ENCODE measurements at places on chromosomes 16 and 17.

DNA sequence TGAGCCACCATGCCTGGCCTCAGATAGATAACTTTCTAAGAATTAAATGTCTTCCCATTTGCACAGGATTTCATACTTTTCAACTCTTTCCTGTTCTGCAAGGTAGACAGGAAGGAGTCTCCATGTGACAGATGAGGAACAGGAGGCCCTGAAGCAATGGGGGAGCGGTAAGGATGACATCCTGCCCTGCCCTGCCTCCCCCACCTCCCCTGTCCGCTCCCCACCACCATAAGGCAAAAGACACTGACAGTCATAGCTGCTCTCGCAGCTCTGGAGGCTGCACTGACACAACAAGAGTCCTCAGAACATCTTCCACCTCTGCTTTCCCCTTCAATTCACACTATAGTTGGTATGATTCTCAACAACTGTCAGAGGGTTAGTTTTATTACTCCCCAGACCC is 9.7 kb downstream of the CENPV start:
- no peak for DNase-seq

- DNase-seq, result no peak
These were observed 1.6 kb upstream of the LDAF1 start for GRCh38 chr16:21156767-21157467.

- DNase-seq, result no peak
These were observed 6.8 kb downstream of the SCARF1 start for GRCh38 chr17:1638624-1639300.

DNA sequence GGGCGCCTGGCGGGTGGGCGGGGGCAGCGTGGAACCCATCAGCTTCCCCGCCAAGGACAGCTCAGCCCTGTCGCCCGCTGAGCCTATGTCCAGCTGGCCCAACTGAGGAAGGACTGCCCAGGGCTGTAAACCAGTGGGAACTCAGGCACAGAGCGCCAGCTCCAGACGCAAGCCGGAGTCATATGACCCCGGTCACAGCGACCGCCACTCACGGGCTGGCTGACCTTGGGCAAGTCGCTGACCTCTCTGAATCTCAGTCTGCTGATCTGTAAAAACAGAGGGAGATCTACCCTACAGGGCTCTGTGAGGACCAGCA is 170.0 kb downstream of the C16orf78 start:
- DNase-seq, result no peak

DNA sequence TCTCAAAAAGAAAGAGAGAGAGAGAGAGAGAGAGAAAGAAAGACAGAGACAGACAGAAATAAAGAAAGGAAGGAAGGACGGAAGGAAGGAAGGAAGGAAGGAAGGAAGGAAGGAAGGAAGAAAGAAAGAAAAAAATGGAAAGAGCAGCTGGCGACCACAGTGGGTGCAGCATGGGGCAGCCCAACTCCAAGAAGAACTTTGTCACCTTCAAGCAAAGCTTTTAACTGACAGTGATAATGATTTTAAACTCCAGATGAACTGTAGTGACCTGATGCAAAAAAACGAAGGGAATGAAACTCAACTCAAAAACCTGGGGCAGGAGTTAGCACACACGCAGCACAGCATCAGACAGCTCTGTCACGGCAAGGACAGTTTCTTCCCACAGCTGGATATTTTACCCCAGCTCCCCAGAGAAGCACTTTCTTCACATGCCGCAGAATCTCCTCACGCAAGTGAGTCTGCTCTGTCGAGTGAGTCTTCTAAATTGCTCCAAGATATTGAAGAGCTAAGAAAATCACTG is 5.0 kb upstream of the ARHGAP17 start:
- no peak for DNase-seq

- DNase-seq, result no peak
These were observed 2.2 kb upstream of the PLEKHH3 start for GRCh38 chr17:42678951-42679491.

GRCh38 chr17:15966879-15967248 is 21.9 kb downstream of the ADORA2B start:
- no peak for DNase-seq

DNA sequence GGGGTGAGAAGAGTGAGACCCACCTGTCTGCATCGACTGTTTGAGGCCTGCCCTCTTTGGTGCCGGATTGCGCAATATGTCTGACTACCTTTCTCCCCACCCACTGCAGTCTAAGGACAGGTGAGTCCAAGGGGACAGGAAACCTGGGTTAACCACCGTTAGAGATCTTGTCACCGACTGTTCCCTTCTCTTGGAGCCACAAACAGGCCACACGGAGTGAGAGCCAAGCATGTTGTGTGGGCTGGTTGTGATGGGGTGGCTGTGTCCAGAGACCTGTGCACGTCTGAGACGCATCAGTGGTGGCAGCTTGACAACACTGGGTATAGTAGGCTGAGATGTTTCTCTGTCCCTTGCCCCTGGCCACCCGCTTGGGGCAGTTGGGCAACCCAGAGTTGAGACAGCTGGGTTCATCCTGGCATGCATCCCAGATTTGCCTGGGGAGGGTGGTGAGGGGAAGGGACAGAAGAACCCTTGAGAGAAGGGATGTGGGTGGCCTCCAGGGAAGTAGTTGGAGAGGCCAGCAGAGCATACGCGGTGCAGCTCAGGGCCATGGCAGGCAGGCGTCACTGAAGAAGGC is 21.4 kb downstream of the MPRIP start:
- DNase-seq, result no peak

GRCh38 chr17:17408236-17408794 is 68.5 kb upstream of the MED9 start:
- DNase-seq, result no peak

DNA sequence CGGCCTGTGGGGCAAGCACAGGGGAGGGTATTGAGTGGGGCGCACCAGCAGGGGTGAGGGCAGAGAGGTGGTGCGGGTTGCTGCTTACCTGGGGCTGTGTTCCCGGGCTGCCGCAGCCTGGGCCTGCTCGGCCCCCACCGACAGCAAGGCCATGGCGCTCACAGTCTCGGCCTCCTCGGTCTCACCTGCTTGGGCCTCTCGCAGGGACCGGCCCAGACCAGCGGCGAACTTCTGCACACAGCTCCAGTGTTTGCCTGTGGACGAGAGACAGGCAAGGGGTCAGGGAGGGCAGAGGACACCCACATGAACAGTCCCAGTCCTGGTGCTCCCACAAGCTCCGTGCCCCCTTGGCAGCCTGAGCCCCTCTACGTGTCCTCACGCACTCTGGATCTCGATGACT is 7.9 kb downstream of the G6PC3 start:
- DNase-seq, result no peak

DNA sequence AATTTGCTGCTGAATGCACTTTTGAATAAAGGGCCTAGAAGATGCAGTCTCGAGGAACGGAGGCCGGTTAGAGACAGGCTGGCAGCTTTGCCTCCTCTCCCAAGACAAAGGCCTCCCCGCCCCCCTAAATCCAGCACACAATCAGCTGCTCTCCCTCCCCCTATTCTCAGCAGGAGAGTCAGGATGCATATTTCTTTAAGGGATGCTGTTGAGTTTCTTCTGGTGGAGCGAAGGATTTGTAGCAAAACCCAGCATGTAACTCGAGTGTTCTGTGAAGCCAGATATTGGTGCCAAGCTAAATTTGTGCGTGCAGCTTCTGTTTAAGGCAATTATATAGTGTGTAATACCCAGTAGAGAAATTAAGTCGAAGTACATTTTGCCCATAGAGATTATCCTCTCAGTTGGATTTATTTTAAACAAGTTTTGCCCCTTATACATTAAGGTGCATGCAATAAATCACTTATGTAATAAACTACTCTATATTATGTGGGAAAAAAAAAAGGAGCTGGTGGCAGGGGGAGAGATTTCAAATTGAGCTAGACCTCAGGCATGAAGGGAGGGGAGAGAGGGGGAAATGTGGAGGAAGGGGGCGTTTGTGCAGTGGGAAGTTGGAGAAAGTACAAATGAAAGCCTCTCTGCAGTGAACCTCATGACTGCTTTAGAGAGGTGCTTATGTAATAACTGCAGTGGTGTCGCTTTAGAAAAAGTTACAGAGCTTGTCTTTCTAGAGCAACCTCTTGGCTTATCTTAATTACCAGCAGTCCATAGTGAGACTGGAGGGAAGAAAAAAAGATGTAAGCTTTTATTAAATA is 599.2 kb downstream of the MAF start:
- DNase-seq, result no peak

DNA sequence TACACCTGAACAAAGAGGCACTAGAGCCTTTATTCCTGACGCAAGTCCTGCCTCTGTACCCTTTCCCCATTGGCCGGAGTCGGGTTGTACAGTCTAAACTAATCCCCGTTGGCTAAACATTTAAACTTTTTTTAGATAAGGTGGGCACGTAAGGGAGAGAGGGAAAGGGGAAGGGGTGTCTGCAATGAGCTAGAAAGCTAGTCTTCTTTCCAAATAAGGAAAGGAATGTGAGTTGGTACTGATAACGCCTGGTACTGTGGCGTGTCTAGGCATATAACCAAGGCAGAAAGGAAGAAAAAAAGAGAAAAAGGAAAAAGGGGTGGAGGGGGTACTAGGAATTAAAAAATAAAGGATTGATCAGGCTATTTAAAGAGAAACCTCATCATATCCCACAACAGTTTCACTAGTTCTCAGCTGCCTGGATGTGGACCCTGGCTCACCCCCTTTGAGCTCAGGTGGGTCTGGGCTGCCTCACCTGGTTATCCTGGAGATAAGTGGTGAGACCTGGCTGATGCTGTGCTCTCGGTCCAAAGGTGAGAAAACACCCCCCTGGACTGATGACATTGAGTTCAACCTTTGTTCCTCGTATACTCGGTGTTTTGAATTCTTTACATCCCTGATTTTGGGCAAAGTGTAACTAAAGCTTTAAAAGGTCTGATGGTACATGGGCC is 90.9 kb upstream of the EEF2KMT start:
- DNase-seq, result no peak

- no peak for DNase-seq
These were observed 60.3 kb upstream of the CORO6 start for GRCh38 chr17:29682987-29683386.

DNA sequence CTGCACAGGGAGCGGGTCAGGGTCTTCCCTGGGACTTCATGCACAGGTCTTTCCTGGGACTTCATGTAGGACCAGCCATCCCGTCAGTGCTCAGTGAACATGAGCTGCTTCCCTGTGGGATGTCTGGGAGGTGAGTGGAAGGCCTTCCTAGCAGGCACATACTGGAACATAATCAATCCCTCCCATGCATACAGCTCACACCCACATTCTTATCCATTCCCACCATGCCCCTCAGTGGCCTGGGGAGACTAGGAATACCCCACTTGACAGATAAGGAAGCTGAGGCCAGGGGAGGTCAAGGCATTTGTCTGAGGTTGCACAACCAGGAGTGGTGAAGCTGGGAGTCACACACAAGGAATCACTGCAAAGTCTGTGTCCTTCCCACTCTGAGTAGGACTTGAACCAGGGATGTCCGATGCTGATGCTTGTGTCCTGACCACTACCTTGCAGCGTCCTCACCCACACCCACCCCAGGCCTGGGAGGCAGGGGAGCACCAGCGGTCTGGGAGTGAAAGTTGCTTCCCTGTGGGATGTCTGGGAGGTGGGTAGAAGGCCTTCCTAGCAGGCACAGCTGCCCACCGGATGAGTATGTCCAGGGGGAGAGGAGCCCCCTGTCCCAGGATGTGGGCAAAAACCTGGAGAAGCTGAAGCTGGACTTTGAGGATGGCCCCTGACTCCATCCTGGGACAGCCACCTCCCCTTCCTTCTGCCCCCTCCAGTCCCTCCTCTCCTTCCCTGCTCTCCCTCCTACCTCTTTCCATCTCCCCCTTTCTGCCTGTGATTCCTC is 1.0 kb upstream of the NLRC5 start:
- no peak for DNase-seq

- DNase-seq, result no peak
These were observed 20.5 kb downstream of the DEXI start for GRCh38 chr16:10921536-10922327.

DNA sequence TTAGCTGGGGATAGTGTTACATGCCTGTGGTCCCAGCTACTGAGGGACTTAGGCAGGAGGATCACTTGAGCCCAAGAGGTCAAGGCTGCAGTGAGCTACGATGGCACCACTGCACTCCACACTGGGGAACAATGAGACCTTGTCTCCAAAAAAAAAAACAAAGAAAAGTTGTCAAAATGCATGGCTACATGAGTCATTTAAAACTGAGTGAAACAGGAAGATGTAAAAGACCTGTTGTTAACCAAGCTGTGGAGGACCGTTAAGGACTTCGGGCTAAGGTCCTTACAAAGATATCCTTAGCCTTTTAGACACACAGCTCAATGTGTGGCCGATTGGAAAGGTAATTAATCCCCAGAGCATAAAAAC is 25.1 kb downstream of the ZP2 start:
- DNase-seq, result no peak

DNA sequence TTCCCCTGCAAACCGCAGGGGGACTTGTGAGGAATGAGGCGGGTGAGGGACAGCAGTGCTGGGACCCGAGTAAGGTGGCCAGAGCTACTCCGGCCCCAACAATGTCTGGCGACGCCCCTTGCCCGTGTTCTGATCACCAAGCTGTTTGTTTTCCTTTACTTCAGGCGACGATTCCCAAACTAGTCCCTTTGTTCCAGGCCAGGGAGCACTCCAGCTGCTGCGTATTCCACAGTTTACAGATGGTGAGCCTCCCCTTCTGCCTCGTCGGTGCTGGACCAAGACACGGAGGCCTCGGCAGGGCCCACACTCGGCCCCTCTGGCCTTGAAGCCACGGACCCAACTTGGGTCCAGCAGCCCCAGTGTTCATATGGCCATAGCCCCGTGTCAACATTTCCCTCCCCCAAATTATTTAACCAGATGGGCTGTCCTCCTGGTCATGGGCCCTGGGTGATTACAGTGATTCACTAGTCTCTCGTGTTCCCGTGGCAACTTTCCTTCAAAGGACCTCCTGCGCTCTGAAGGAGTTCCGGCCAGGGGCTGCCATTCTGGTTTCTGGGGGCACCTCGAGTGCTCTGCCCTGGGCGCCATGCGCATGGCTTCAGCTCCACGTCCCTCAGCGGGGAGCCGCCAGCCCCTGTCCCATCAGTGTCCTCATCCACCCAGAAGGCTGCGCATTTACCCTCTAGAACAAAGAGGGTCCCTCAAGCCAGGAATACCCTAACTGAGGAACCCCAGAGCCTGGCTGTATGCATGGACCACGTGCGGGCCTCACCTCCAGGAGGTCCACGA is 24.8 kb upstream of the MTSS2 start:
- DNase-seq, result no peak

DNA sequence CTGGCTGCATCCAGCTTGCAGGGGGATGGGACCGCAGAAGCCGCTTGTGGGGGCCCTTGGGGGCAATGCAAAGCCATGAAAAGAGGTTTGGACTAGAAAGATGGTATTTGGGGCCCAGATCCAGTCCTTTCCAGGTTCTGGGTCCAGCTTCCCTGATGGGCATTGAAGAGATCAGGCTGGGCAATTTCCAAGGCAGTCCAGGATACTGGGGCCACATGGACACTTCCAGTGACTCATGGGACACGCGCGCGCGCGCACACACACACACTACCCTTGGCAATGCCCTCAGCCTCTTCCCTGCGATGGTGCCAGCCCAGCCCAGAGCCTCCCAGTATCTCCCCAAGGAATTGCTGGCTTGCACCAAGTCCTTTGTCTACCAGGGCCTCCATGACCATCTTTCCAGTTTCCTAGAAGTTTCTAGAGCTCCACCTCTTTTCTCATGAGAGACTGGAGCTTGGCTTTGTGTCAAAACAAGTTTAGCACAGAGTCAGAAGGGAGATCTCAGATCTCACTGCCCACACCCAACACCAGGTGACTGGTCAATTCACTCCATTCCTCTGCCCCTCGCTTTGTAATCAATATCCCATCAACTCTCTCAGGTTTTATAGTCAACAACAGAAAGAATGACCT is 44.3 kb downstream of the WNT3 start:
- DNase-seq, result no peak

GRCh38 chr17:17538417-17539391 is 42.5 kb upstream of the RASD1 start:
- DNase-seq, result no peak

- no peak for DNase-seq
These were observed 63.1 kb downstream of the STX8 start for GRCh38 chr17:9512323-9513168.

GRCh38 chr16:49696414-49697101 is 159.4 kb downstream of the ZNF423 start:
- DNase-seq, result no peak

Measured in activated T-helper 1 cell treated with anti-CD3 and anti-CD28 coated beads, Interleukin-12 subunit alpha, Interleukin-12 subunit beta, Interleukin-2, Interleukin-4 antibody, amounts not matched to agents 30 ng/mL and 10 ng/mL and 1 ng/mL, durations not matched to agents 14 hours and 24 hours and 36 hours (primary cell).